ENCODE measurements at places on chromosomes 4 and X.

DNA sequence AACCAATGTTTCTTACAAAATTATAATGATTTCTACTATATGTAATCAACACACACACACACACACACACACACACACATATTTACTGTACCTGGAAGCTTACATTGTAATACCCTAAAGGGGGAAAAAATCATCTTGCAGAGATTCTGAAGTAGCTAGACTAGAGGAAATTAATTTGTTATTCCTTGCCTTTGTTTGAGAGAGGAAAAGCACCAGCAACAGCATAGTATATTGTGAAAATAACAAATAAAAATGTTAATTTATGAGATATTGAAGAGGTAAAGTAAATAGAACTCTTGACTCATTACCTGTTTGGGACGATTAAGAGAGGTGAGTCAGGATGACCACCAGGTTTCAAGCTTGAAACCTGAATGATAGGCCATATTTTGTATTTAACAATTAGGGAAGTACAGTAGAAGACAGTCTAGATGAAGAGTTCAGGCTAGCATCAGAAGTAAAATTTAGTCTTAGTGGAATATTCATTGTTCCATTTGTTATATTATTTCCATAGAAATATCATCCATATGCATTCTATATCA is 873.4 kb upstream of the PCDH10 start:
- DNase-seq, result no peak

DNA sequence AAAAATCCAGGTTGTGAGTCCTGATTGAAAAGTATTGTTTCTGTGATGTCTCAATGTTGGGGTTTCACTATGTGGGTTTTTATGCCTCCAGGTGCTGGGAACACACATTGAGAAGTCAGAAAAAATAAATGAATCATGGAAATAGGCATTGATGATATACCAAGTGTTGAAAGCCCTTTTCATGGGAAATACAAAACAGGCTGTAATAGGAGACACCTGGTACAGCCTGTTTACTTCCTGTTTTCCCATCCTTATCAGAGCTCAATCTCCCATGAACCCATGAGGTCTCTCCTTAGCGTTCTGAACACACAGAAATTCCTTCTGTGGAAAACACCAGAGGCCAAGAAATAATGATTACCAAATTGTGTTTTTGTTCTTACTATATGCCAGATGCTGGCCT is 106.3 kb upstream of the BOD1L1 start:
- no peak for DNase-seq

DNA sequence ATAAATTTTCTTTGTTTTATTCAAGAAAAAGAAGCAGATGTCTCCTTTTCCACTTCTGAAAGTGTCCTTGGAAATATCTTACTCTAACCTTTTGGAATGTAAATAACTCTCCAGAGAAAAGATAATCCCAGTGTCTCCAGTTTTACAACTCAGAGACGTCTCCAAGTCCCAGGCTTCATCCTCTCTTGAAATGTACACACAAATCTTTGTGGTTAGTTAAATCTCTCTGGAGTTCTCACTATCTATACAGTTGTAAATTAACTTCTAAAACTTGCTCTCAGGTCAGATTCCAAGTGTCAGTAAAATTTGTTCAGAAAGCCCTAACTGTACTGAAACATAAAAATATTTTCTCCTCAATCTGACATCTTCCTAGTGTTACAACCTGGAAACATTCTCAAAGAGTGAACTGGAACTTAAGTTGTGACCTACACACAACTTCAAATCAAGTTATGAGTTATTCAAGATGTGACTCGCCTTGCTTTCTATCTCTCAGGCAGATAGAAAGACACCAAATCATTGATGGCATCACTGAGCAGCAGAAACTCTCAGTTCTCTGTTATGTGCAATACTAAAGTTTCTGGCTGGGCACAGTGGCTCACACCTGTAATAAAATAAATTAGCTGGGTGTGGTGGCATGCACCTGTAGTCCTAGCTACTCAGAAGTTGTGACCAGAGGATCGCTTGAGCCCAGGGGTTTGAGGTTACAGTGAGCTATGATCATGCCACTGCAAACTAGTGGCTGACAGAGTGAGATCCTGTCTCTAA is 284.2 kb downstream of the RCHY1 start:
- no peak for DNase-seq

- no peak for DNase-seq
Observed at GRCh38 chr4:7422898-7423180, 11.9 kb downstream of the PSAPL1 start.

- no peak for DNase-seq
Observed at GRCh38 chr4:185020293-185020808, 2.1 kb downstream of the HELT start.

- DNase-seq, result no peak
Observed at GRCh38 chr4:5256421-5256820, 205.1 kb downstream of the STK32B start.

DNA sequence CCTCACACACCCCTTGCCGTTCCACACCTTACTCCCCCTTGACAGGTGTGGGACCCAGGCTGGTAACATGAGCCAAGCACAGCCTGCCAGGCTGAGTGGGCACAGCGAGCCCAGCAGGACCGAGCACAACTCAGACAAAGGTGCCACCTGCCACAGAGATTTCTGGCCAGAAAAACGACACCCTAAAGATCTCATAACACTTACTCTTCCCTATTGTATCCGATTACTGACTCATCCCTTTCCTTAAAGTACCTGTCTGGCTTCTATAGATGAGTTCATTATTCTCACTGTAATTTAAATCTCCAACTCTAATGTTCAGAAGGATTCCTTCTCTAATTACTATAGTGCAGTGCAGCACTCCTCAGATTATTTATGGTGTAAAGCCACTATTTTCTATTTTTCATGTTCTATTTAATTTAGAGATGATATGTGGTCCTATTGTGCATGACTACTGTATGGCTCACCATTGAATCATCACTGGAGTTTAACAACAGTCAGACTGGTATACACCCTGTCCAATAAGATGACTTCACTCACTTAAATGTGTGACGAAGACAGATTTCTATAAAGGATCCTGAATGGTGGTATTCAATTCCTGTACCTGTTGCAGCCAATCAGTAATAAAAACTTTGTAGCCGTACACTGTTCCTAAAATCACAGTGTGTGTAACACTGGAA is 7.6 kb upstream of the SYTL5 start:
- DNase-seq, result no peak

GRCh38 chrX:137565921-137566745 is at the start of gene ZIC3:
ZIC3 (plus strand) TSS chrX:137566127; CDS start chrX:137566692, 565 bp downstream.
- DNase-seq, result no peak

DNA sequence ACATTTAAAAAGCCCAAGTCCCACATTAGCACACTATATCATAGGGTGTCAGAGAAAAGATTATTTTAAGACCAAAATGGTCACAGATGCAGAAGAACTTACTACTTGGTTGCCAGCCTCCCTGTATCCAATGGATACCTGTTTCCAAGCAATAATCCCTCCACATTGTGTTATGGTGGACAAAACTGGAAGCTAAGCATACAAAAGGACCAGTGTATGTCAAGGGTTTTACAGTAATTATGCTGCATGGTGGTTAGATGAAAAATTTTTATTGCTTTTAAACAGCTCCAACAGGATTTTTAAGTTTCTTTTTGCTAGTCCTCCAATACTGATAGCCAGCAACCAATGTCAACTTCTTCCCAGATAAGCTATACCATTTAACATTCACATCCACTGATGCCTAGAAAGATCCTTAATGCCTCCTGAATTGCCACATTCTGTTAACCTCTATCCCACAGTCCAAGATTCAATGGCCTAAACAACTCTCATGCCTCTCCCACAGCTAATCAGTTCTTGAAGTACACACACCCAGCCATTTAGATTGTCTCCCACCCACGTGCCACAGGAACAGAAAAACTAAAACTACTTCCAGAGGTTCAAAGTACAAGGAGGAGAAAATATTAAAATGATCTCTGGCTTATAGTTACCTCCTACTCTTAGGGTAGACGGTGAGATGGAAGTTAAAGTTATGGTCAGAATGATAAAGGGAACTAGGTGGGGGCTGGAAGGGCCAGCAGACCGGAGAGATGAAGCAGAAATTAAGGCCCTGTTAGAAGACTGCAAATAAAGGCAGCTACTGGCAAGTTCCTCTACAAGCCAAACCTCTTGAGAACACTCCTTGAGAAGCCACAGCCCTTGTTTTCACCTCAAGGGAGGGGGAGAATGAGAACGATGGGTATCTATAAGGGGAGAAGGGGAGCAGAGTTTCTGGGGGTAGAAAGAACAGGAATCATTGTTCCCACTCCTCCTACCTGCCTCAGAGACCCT is 5.5 kb downstream of the MED14 start:
- DNase-seq, result no peak

- DNase-seq, result peak; percentile 73
Observed at GRCh38 chr4:156977435-156978160, 6.0 kb upstream of the PDGFC start.

DNA sequence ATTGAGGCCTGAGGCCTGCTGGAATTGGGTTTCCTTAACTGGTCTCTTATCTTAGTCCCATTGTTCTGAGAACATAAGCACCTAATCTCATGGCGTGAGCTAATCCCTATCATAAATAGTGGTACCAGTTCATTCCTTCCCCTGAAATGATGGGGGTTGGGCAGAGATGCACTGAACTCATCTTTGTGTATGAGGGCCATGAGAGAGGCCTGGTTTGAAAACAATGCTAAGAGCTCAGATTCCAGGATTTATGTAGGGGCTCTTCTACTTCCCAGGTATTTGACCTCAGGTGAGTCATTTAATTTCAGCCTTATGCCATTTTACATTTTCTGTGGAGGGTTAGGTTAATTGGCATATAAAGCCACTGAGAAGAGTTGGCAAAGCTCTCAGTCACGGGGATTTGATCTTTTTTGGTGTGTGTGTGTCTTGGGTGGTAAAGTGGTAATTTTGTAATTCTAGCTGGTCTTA is 4.4 kb downstream of the RBM3 start:
- DNase-seq, result no peak

GRCh38 chr4:16467061-16467460 is 240.8 kb upstream of the TAPT1 start:
- no peak for DNase-seq

GRCh38 chr4:81490403-81491160 is 18.9 kb upstream of the RASGEF1B start:
- DNase-seq, result no peak

GRCh38 chrX:150935467-150935866 is 37.0 kb upstream of the CD99L2 start:
- peak; percentile 39 for DNase-seq

- no peak for DNase-seq
Observed at GRCh38 chrX:70969635-70970481, 39.0 kb upstream of the SLC7A3 start.

GRCh38 chr4:144709793-144710525 is 64.0 kb downstream of the HHIP start:
- DNase-seq, result no peak

- DNase-seq, result no peak
Observed at GRCh38 chr4:93179044-93179443, 649.5 kb upstream of the ATOH1 start.

GRCh38 chr4:184802697-184803015 is 23.1 kb downstream of the ACSL1 start:
- no peak for DNase-seq

DNA sequence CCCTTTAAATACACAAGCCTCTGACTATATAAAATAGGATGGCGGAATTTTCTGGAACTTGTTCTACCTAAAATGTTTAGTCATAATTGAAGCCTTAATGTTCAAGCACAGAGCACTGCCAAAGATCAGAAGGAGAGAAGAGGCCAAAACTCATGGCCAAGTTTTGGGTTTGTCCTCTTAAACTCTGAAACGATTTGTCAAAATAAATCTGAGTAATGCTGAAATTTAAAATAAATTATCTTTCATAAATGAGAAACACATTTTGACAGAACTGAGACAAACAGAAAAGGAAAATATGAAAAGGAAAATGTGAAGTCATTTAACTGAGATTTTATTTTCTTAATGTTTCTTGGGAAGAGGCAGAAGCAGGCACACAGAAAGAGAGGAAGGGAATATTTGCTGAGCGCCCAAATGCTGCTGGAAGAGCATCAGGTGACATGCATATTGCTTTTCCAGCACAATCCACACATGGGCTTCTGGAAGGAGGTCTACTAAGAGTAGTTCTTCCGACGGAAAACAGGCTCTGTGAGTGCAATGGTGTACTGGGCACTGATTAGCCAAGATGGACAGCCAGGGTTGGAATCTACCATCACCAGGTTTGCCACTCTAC is 47.4 kb upstream of the ZNF518B start:
- no peak for DNase-seq

DNA sequence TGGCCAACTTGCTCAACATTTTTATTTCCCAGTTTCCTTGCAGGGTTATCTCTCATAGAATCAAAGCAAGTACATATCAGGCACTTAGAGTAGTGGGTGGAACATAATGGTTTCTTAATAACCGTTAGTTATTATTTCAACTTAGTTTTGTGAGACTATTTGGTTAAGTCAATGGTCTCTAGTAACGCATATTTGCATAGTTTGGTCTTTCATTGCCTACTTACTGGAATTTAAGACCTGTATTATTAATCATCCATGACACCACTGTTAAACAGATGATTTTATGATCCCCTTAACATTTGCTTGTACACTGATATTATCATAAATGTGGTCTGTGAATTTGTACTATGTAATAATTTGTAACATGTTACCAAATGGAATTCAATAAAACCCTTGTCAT is 70.9 kb upstream of the SMIM31 start:
- DNase-seq, result no peak

- no peak for DNase-seq
Observed at GRCh38 chr4:86928400-86929255, 6.2 kb upstream of the AFF1 start.

DNA sequence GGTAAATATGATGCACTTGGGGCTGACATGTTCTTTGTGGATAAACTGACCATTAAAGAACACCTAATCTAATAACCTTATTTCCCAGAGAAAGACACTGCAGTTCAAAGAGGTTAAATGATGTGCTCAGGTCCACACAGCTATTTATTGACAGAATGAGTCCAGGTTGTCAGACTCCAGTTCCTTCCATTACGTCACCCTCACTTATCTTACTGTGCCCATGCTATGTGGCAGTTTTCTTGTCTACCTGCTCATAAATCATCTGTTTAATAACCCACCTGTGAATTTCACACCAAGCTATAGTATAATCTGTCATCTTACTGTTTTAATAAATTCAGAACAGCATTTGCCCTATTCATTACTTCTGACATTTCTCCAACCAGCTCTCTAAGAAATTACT is 36.7 kb downstream of the QRFPR start:
- no peak for DNase-seq

DNA sequence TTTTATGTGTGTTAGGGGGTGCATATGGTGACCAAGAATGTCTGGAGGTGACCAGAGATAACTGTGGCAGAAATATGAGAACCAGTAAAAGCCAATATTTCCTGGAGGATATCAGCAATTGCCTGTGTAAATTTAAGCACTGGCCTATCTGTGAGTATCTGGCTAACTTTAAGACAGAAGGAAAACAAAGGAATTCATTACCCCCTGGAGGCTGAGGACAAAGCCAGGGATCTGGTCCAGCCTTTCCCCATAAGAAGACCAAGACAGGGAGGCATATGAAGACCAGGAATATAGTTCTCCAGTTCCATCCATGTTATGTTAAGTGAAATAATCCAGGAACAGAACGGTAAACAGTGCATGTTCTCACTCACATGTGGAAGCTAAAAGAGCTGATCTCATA is 49.2 kb downstream of the MFAP3L start:
- DNase-seq, result no peak

GRCh38 chrX:47662144-47662657 is 3.2 kb upstream of the UXT start:
- peak; percentile 95 for DNase-seq

Measured in GM04503 (cell line).